Left ventricle myocardium inferior (tissue), 1 donor: ENCODE measurements at places on chromosomes 12 and 14.

- DNase-seq = no peak
Observed at GRCh38 chr14:49286257-49286983, 299.8 kb downstream of the RPS29 start.

DNA sequence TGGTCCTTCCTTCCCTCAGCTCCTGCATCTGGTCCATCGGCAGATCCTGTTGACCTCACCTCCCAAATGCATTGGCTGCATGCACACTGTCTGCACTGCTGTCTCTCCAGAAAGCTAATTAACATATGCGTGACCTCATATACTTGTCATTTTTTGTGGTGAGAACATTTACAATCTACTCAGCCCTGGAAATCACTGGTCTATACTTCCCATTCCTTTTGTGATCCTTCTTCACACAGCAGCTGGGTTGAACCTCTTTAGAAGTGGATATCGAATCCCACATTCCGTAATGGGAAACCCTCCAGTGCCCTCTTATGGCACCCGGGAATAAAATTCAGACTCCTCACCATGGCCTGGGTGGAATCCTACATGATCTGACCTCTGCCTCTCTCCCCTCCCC is 45.0 kb downstream of the SMOC1 start:
- no peak for DNase-seq

- DNase-seq = no peak
Observed at GRCh38 chr12:85993746-85994145, 119.7 kb downstream of the NTS start.

- no peak for DNase-seq
Observed at GRCh38 chr12:69881771-69882170, 56.7 kb downstream of the MYRFL start.

GRCh38 chr14:65940056-65940735 is 527.7 kb downstream of the FUT8 start:
- DNase-seq = no peak

DNA sequence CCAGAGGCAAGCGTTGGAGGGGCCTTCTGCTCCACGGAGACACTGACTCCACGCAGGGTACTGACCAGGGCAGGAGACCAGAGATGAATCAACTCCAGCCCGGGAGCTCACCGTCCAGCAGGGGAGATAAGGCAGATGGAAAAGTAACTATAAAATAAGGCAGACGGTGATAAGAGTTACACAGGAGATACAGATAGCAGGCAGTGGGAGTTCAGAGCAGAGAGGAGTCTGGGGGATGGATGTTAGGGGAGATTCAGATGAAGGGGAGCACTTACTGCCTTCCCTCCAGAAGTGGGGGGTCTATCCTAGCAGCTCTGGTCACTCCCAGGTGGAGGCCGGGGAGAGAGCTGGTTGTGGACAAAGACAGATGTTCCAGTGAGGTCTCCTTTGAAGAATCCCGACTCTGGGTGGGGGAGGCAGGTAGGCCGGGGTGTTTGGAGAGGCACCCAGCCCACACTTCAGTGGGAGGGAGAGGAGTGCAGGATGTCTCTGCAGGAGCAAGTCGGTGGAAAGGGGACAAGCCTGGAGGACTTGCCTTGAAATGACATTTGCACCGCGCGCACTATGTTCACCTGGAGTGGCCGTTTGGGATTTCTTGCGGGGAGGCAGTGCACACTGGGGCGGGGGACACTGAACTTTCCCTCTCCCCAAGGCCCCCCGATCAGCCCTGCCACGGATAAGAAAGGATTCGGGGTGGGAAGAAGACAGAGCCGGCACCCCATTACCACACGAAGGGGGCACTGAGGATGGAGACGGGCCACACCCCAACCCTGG is 1.2 kb downstream of the PITPNM2 start:
- DNase-seq = no peak

- no peak for DNase-seq
Observed at GRCh38 chr12:132736913-132737312, 24.7 kb downstream of the ANKLE2 start.
